Tibial artery (tissue), 4 donors: ENCODE measurements at places on chromosomes 3 and 15.

DNA sequence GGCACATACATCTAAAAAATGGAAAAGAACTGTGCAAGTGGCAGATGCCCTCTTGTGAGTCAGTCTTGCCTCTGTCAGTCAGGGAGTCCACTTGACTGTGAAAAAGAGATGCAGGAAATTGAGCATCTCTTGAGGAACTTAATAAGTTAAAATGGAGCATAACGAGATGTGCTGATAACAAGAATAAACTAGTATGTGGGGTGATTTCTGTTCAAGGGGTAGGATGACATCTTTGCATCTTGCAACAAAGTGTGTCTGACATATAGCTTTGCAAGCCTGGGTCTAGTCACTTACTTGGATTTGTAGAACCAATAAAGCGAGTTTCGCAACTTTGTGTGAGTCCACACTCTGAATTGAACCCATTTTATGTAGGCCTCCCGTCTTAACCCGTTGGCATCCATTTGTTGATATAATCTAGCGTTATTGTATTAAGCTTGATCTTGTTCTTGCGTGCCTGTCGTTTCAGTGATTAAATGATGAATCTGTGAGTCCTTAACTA lies 2.2 kb downstream of the USP3 start:
- no peak for DNase-seq

GRCh38 chr3:185402561-185402960 lies 39.6 kb downstream of the MAP3K13 start:
- no peak for DNase-seq

DNA sequence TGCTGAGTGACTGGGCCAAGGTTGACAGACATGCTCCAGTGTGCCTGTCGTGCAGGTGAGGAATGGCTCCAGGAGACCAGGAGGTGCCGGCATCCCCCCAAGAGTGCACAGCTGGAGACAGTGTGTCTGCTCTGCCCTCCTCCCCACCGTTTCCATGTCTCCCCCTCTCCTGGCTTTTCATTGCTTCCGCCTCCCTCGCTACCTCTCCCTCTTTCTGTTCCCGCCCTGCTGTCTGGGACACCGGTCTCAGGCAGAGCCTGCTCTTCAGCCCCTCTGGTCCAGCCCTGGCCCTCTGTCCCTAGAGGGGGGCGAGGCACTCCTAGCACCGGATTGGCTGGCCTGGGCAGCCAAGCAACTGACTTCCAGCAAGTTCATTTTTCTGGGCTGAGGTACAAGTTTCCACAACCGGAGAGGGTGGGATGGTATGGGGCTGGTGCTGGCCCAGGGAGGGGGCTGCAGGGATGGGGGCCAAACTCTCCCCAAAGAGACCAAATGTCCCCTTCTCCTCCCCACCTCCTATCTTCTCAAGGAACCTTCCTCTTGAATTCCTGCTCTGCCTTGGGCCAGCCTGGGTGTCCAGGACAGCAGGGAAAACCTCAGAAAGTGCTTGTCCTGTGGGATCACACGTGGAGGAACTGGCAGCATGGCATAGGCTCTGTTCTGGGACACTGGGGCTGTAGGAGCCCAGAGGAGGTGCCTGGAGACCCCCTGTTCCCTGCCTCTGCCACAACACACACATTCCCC lies 32.6 kb downstream of the PRKCD start:
- no peak for DNase-seq

DNA sequence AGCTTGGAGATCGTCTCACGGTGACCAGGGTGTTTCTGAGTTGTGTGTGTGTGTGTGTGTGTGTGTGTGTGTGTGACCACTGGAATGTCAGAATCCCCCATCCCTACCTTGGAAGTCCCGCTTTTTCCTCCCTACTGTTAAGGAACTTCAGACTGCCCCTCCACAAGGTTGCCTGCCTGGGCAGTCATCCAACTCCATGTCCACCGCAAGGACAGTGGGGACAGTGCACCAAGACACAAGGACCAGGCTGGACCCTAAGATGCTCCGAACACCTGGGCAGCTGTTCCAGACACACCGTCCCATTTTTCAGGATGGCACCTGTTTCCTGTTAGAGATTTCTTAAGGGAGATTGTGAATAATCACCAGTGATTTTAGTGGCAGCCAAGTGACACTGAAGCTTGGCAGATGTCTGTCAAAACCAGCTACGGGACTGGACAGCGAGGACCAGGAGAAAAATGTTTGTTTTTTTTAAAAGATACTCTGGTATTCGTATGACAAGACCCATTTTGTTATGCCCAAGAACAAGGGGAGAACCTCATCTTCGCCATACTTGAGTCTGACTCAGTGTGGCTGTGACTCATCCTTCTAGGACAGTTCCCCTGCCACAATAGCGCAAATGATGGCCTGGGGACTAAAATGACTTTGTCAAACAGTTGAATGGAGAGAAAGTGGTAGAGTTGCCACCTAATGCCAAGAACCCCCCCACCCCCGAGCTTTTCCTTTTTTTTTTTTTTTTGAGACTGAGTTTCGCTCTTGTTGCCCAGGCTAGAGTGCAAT lies 15.5 kb downstream of the PAQR9 start:
- no peak for DNase-seq

GRCh38 chr3:26236531-26236930 lies 386.0 kb upstream of the LRRC3B start:
- DNase-seq, result no peak

- no peak for DNase-seq
Observed at GRCh38 chr15:101324524-101325177, 29.6 kb upstream of the SNRPA1 start.
